ENCODE measurements at places on chromosomes 2 and 18.

DNA sequence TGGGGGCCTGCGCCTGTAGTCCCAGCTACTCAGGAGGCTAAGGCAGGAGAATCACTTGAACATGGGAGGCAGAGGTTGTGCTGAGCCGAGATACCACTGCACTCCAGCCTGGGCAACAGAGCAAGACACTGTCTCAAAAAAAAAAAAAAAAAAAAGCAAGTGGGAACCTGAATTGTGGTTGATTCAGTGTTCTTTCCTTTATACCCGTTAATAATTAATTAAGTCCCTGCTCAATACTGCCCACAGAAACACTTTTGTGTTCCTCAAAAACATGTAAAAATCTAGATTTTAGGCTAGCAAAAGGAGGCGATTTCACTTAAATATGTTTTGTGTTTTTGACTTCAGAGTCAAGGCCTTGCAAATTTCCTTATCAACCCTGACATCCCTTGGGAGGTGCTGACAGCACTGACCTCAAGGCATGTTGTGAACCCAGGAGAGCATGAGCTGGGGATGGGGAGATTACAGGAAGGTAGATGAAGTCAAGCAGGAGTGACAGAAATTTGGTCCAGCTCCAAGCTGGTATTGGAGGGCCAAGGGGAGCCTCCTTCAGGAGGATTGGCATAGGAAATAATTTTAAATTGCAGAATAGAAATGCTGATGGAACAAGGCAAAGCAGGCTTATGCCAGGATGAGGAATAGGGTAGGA lies 89.0 kb upstream of the PNPT1 start:
- DNase-seq, result no peak

DNA sequence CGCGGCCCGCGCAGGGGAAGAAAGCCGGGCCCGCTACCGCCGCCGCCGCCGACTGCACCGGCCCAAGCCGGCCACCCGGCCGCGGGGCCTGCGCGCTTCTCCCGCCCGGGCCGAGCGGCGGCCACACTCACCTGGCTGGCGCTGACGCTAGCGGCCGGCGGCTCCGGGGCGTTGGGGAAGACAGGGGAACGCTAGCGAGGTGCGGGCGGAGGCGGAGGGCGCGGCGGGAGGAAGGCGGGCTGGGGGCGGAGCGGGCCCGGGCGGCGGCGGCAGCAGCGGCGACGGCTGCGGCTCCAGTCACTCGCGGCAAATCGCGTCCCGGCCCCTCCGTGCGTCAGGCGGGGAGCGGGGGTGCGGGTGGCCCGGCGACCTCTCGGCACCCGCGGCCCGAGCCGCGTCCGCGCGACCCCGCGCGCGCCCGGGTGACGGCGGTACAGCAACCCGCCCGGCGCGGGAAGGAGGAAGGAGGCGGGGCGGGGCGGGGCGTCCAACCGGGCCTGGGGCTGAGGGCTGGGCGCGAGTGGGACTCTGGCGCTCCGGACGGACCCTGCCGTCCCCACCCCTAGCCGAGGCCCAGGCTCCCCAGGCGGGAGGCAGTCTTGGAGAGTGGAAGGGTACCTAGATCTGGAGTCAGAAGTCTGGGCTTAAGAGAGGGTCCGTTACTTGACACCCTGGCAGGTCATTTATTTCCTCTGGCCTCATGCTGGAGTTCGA lies at the start of gene SESTD1:
Gene SESTD1, minus strand, starts transcription at position 465 of the 714 bp plus-strand sequence. CDS start 72,991 bp downstream, outside the sequence.
- DNase-seq, result peak; percentile 64

DNA sequence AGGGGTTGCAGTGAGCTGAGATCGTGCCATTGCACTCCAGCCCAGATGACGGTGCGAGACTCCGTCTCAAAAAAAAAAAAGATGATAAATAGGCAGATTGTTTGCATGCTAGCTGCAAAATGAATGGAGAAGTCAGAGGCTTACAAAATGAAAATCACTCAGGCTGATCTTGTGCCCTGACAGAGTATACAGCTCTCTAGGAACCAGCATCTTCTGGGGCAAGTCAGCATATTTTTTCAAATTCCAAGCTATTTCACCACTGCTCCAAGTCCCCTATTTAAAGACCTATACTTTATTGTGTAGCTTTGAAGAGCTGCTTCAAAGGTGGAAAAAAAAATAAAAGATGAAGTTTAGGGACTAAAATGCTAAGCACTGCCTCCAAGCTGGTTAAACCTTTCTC lies 6.1 kb downstream of the E2F6 start:
- DNase-seq, result no peak

GRCh38 chr2:145918951-145919350 lies 1399.0 kb upstream of the ZEB2 start:
- no peak for DNase-seq

DNA sequence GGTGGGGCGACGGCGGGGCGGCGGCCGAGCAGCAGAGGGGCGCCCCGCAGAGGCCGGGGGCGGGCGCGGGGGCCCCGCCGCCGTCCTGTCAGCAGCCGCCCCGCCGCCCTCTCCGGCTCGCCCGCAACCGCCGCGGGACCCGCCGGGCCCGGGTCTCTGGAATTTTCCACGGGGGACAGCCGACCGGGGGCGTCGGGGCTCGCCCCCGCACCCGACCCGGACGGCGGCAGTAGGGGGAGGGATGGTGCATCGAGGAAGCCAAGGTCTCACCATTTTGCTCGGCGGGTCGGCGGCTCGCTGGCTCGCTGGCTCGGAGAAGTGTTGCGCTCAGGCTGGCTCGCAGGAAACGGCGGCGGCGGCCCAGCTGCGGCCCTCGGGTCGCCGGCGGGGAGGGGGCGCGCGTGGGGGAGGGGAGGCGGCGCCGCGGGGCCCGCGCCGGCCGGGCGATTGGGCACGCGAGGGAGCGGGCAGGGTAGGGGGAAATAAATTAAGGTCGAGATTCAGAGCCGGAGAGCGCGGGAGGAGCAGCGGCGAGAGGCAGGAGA lies 405 bp downstream of the PPP3R1 start:
- no peak for DNase-seq

GRCh38 chr18:73835656-73836364 lies 311.8 kb downstream of the FBXO15 start:
- DNase-seq, result peak; percentile 15

- DNase-seq, result no peak
These were observed 317.1 kb upstream of the SPRED2 start for GRCh38 chr2:65749545-65749944.

GRCh38 chr2:241677392-241677791 lies 9.2 kb downstream of the DTYMK start:
- DNase-seq, result no peak

GRCh38 chr18:78831603-78832002 lies 148.0 kb upstream of the SALL3 start:
- no peak for DNase-seq

All from cardiac fibroblast (primary cell).